Stimulated activated memory B cell treated with anti-CD40 and anti-IgM and Interleukin-4, amounts not matched to agents 10 μg/mL and 1 μg/mL and 100 μg/mL, for 72 hours (primary cell): ENCODE measurements at places on chromosomes 16 and 17.

DNA sequence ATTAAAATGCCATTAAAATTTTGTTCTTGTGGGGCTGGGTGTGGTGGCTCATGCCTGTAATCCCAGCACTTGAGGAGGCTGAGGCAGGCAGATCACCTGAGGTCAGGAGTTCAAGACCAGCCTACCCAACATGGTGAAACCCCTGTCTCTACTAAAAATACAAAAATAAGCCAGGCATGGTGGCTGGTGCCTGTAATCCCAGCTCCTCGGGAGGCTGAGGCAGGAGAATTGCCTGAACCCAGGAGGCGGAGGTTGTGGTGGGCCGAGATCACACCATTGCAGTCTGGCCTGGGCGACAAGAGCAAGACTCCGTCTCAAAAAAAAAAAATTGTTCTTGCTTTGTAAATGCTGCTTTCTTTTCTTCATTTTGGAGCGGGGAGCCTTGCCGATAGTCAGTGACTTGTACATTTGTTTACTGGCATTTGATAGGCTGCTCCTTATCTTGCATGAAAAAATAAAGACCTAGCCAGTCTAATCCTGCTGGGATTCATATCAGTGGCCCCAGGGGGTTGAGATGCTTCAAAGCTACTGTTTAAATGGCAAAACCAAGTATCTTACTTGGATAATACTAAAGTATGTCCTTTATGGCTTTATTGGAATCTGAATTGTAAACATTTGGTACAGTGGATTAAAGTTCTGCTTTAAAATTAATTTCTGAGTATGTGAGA, 3.3 kb upstream of the CLTC start:
- ATAC-seq, result no peak

DNA sequence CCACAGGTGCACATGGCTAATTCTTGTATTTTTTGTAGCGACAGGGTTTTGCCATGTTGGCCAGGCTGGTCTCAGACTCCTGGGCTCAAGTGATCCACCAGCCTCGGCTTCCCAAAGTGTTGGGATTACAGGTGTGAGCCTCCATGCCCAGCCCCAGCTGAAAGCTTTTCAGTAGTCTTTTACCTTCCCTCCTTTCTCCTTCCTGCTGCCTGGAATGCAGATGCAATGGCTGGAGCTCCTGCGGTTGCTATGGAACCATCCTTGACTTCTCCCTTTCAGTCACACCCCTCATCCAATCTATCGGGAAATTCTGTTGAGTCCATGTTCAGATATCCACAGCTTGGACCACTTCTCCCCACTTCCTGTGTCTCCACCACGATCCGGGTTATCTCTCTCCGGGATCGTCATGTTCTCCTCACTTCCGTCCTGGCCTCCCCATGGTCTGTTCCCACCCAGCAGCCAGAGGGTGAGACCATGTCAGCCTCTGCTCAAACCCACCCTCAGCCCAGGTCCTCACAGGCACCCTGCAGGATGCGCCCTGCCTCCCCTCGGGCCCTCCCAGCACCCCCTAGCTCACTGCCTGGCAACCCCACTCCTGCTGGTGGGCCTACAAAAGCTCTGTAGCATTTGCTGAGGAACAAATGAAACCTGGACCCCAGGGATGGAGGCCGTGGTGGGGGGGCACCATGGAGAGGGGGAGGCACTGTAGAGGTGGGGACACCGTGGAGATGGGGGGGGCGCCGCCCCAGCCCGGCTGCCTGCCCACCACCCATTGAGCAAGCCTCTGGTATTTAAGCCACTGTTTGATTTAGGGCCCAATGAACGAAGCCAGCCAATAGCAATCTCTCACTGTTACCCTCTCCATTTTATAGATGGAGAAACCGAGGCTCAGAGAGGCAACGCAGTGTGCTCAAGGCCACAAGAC, 12.8 kb upstream of the SLC38A10 start:
- no peak for ATAC-seq

DNA sequence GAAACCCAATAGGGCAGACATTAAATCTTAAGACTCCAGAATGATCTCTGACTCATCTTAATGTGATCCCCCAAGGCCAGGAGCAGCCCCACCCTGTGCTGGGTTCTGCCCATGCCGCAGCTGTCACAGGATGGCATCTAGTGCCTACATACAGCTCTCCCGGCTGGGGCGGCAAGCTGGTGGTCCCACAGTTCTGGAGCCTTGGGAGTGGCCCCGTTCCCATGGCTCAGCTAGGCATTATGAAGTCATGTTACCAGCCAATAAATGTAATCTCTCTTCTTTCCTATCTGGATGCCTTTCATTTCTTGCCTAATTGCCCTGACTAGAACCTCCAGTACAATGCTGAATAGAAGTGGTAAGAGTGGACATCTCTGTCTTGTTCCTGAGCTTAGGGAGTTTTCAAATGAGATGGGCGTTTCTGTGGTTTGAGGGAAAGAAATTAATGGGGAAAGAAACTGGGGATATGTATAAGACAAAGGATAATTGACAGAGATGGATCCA, 95.7 kb upstream of the DNAH17 start:
- no peak for ATAC-seq

- no peak for ATAC-seq
Measured at GRCh38 chr17:35286120-35286781, 43.4 kb downstream of the SLFN5 start.
